ENCODE measurements at places on chromosomes 13 and 19.

GRCh38 chr19:39363901-39364457 is 21.8 kb downstream of the SAMD4B start:
- H3K27me3 ChIP-seq, result no peaks in the 10 kb centered on the region
- no peak overlapping the region for H3K27ac ChIP-seq
- peaks cover 5% of the 10 kb centered on the region for H3K4me1 ChIP-seq
- no peak overlapping the region for H3K4me3 ChIP-seq

DNA sequence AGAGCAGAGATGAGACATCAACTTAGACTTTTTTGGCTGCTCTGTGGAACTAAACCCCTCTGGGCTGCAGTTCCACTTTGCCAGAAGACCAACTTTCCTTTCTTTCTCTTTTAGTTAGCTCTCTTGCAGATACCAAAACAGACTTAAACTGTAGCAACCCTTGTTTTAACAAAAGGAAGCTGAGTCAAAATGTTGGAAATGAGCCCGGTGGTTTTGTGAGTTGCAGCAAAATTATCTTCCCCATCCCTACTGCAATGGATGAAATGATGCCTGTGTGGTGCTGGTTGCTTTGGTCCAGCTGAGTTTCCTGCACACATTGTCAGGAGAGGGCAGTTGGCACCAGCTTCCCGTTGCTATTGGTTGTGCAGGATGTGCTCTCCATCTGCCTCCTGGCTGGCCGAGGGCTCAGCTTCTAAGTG is 115.3 kb downstream of the LRCH1 start:
- no peak overlapping the region for H3K4me3 ChIP-seq
- no peak overlapping the region for H3K27ac ChIP-seq
- no peaks in the 10 kb centered on the region for H3K27me3 ChIP-seq
- 0 out of 2 replicates have a peak, but pooled peaks cover 3% of the 10 kb centered on the region for H3K4me1 ChIP-seq
- no peak for DNase-seq
- no peaks in the 10 kb centered on the region for H3K36me3 ChIP-seq

- H3K27ac ChIP-seq, result no peak overlapping the region
- H3K27me3 ChIP-seq, result no peaks in the 10 kb centered on the region
- no peaks in the 10 kb centered on the region for H3K4me1 ChIP-seq
- DNase-seq, result no peak
- no peak overlapping the region for H3K4me3 ChIP-seq
Measured at GRCh38 chr13:39335721-39336120, 267.3 kb downstream of the LHFPL6 start.

- no peak for DNase-seq
- no peaks in the 10 kb centered on the region for H3K27me3 ChIP-seq
- no peaks in the 10 kb centered on the region for H3K36me3 ChIP-seq
- no peak overlapping the region for H3K4me3 ChIP-seq
Measured at GRCh38 chr13:104114101-104114500, 1047.9 kb upstream of the SLC10A2 start.

- H3K4me3 ChIP-seq, result no peak overlapping the region
- H3K36me3 ChIP-seq, result no peaks in the 10 kb centered on the region
Measured at GRCh38 chr13:99792079-99792921, 179.3 kb downstream of the ZIC5 start.

DNA sequence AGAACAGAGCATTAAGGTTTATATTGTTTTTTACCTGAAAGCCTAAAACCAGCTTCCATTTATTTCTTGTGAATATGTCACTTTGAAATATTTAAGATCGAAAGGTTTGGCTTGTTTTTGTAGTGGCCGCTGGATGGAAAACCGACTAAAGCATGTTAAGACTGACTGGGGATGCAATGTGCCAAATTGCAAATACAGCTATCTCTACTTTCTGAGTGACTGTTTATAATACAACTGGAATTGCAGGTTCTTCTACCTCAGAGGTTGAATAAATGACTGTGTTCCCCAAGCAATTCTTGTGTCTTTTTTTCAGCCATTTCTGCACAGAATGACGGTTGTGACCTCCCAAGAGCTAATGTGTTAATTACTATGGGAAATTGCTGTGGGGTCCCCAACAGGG is 50.0 kb upstream of the TMTC4 start:
- no peak for DNase-seq
- no peaks in the 10 kb centered on the region for H3K27me3 ChIP-seq
- H3K4me1 ChIP-seq, result no peaks in the 10 kb centered on the region
- no peak overlapping the region for H3K27ac ChIP-seq

DNA sequence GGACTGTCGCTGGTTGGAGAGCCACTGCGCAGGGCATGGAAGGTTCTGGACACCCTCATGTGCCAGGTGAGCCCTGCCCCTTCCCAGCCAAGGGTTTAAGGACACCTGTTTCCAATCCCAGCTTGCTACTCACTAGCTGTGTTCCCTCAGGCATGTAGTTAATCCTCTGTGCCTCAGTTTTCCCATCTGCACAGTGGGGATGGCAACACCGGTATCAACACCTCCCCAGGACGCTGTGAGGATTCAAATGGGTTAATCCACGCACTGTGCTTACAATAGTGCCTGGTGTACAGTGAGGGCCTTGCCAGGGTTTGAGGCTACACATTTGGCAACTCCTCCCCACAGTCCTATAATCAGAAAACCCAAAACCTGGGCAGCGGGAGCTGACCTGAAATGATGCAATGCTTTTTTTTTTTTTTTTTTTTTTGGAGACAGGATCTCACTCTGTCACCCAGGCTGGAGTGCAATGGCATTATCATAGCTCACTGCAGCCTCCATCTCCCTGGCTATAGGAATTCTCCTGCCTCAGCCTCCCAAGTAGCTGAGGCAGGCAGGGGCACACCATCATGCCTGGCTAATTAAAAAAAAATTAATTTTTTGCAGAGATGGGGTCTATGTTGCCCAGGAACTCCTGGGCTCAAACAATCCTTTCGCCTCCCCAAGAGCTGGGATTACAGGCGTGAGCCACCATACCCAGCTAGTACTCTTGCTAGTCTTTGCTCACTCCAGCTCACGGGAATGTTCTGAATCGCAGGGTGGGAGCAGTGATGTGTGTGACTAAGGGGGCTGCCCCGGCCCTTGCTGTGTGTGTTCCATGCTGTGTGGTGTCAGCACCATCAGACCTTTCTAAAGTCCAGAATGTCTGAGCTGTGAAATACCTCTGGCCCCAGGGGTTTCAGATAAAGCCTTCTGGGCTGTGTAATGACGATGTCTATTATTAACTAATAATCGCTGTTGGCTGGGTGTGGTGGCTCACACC is 2.3 kb downstream of the ACP4 start:
- H3K36me3 ChIP-seq, result no peaks in the 10 kb centered on the region
- no peak overlapping the region for H3K27ac ChIP-seq
- no peaks in the 10 kb centered on the region for H3K4me1 ChIP-seq
- DNase-seq, result no peak
- no peak overlapping the region for H3K4me3 ChIP-seq
- H3K27me3 ChIP-seq, result no peaks in the 10 kb centered on the region

DNA sequence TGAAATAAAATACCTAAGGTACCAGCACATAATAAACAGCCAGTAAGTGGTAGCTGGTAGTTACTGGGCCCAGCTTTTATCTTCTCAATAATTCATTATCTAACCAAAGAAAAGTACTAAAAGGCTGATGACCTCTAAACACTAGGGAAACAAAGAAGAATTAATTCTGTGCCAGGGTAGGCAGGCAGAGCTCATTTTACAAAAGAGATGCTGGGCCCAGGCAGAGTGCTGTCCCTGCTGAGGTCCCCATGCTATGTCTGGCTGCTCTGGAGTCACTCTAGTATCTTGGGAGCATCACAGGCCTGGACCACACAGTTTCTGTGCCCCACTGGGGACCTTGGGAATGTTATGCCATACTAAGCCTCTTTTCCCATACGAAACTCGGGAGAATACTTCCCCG is 18.2 kb downstream of the ZNF507 start:
- H3K4me1 ChIP-seq, result peaks cover 4% of the 10 kb centered on the region
- H3K27me3 ChIP-seq, result no peaks in the 10 kb centered on the region
- peak overlapping the region; percentile 64 for H3K27ac ChIP-seq
- no peak overlapping the region for H3K4me3 ChIP-seq
- H3K36me3 ChIP-seq, result peaks cover 32% of the 10 kb centered on the region
- DNase-seq, result no peak

- no peak for DNase-seq
- H3K27me3 ChIP-seq, result no peaks in the 10 kb centered on the region
- H3K4me1 ChIP-seq, result peaks cover 27% of the 10 kb centered on the region
Measured at GRCh38 chr19:55068950-55069864, 6.3 kb upstream of the RDH13 start.

GRCh38 chr19:44939668-44940067 is 2.4 kb upstream of the APOC4 start:
- no peaks in the 10 kb centered on the region for H3K36me3 ChIP-seq
- no peak for DNase-seq
- no peaks in the 10 kb centered on the region for H3K27me3 ChIP-seq

- H3K36me3 ChIP-seq, result no peaks in the 10 kb centered on the region
- no peaks in the 10 kb centered on the region for H3K27me3 ChIP-seq
- H3K4me3 ChIP-seq, result no peak overlapping the region
- H3K4me1 ChIP-seq, result no peaks in the 10 kb centered on the region
Measured at GRCh38 chr13:32443111-32443510, 15.2 kb upstream of the N4BP2L1 start.
